ENCODE measurements at places on chromosomes 4 and X.
A peak's percentile ranks its signal among the peaks of the same experiment; 100 is the strongest.

- no peak for DNase-seq
Observed at GRCh38 chrX:107135965-107136307, 17.3 kb upstream of the RBM41 start.

DNA sequence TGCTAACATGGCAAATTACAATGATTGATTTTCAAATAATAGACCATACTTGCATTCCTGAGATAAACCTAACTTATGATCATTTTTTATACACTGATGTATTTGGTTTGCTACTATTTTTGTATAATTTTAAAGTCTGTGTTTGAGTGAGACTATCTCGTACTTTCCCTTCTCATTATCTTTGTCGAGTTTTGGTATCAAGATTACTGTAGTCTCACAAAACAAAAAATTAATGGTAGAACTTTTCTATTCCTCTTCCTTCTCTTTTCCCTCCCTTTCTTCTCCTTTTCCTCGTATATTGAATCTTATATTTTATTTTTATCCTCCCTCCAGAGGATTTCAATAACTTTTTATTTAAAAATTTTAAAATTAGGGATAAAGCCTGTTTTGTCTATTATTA, 41.5 kb downstream of the RGS12 start:
- DNase-seq: no peak

DNA sequence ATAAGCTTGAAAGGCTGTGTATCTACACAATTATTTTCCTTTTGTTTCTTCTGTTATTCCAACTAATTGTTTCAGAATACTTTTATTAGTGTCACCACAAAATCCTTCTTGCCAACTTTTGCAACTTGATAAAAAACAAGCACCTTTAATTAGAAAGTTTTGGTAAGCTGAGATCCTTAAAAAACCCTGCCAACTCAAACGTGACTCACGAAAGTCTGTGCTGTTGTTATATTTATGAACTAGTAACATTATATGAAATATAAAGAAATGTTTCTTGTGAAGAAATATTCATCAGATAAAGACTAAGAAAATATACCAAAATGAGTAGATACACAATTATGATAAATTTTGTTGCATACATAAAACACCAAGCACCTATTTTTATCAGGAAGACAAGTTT, 49.0 kb downstream of the HUWE1 start:
- DNase-seq: no peak

GRCh38 chr4:108003982-108004515, 14.4 kb downstream of the HADH start:
- no peak for DNase-seq

- DNase-seq: no peak
Observed at GRCh38 chr4:54146139-54146538, 46.2 kb downstream of the GSX2 start.

- no peak for DNase-seq
Observed at GRCh38 chr4:130703211-130703935, 1607.4 kb downstream of the C4orf33 start.

GRCh38 chr4:6974138-6974848, 64.7 kb downstream of the TBC1D14 start:
- peak; percentile 76 for DNase-seq

DNA sequence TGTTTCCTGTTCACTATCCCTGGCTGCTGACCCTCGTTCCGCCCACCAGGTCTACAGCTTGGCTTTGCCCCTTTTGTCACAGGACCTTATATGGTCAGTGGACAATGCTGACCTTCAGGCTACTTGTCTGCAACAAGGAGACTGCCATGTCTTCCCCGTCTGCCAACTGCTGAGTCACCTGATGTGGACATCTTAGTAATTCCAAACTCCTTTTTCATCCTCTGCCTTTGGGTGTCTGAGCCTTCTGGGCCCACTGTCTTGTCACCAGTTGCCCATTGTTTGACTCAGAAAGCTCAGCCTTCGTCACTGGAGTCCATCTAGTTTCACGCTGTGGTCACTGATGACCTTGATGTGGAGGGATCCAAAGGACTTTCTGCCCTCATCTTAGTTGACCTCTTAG, 30.2 kb downstream of the GPRIN3 start:
- DNase-seq: no peak

GRCh38 chr4:99640676-99641075, 17.0 kb downstream of the C4orf54 start:
- DNase-seq: no peak
